ENCODE measurements at places on chromosomes 16 and 17.

DNA sequence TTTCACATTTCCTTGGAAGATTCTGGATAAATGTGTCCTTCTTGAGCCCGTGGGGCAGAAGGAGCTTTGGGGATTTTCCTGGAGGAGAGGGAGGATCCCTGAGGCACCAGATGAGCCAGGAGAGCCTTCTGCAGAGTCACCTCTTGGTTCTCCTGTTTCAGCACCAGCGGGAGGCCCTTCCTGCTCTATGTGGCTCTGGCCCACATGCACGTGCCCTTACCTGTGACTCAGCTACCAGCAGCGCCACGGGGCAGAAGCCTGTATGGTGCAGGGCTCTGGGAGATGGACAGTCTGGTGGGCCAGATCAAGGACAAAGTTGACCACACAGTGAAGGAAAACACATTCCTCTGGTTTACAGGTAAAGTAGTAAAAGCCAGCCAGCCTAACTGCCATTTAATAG lies 77.1 kb downstream of the ARSG start:
- DNase-seq = no peak

DNA sequence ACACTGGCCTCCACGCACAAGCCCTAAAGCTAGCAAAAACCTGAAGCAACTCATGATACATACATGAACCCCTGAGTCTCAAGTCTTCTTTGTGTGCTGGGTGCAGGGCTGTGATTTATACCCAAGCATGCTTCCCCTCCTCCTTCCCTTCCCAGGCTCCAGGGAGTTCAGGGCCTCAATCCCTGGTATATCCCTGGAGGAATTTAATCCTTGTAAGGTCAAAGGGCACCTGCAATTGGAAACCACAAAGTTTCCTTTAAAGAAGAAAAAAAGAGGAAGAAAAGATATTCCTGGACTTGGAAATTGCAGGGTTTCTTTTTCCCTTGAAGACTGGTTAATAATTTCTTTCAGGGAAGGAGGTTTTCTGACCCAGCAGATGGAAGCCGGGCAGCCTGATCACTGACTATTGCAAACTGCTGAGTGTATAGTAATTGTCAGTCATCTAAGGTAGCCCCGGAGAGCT lies 182.3 kb downstream of the AATF start:
- DNase-seq = no peak

- no peak for DNase-seq
Measured at GRCh38 chr16:27582883-27583282, 32.9 kb downstream of the KATNIP start.

DNA sequence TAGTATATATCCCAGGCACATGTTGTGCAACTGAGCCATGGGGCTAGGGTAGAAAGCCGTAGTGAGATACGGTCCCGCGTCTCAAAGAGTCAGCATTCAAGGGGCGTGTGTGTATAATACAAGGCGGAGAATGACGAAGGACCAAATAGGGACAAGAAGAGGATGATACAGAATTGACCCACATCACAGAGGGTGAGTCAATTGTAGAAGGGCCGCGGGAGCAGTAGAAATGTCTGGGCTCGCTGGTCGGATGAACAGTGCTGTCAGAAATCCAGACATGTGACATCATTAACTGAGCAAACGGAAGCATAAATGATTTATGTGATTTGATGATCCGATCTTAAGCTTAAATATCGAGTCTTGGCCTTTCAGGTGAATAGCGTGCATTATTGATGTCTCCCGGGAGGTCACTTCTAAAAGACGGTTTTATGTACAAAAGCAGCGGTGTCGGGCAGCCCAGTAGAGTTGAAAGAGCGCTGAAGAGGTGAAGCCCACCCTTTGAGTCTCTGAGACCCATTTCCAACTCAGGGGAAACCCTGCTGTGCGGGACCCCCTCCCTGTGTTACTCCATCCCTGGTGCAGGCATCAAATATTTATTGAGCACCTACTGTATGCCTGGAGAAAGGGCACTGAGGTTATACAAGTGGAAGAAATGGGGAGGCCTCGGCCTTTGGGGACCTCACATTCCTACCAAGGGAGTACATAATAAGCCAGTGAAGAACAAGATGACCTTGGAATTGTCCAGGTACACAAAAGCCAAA lies 45.1 kb downstream of the ATP2C2 start:
- DNase-seq = no peak

DNA sequence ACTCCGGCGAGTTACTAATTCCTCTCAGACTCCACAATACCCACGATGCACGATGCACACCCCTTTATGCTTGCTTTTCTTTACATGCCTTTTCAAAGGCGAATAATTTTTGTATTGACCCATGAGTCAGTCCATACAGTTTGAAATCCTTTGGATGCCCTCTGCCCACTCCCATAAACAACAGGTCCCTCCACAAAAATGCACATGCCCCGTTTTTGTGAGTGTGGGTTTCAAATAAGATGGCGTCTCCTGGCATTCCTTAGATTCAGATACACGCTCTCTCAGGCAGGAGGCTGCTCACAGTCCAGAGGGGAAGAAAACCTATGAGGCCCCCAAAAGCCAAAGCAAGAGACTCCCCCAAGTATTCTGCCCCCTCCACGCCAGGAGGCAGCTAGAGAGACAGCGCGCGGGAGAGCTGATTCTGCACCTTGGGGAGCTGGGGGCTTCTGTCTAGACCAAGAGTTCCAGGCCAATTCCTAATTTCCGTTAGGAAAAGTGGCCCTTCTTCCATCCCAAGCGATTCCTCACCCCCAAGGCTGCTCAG lies 19.6 kb upstream of the HOXB9 start:
- DNase-seq = no peak

DNA sequence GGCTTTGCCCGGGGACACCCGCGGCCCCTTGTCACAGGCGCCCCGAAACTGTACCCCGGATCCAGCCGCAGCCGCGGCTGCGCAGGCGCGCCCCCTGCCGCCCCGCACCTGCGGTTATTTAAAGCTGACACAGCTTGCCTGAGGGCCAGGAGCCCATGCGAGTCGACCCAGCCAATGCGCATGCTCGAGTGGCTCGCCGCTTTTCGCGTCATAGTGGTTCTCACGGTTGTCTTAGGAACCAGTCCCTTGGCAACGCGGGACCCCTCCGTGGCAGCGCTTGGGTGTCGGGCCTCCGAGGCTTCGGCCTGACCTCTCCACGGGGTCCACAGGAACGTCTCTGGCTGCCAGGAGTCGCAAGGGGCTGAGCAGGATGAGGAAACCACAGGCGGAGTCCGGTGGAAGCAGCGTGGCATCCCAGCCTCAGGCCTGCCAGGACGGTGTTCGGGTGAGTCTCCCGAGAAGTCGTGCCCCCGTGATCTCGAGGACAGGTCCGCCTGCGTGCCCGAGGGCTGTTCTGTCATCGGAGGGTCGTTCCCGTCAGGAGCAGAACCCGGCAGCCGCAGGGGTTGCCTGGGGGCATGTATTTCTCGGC lies 716.9 kb downstream of the KCNJ18 start:
- no peak for DNase-seq

- no peak for DNase-seq
Measured at GRCh38 chr17:34624767-34625383, 45.5 kb downstream of the TMEM132E start.

DNA sequence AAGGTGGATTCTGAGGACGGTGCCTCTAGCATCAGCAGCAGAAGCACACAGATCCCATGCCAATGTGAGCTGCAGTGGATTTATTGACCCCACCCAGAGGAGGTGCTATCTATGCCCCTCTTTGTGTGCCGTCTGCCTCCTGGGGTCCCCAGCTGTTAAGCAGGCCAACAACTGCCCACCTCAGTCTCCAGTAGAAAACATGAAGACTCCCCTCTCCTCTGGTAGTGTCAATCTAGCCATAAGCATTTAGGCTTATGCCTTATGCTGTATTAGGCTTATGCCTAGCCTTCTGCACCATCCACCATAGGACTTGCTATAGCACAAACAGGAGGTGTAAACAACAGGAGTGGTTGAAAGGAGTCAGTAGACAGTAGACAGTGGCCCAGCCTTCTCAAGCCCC lies 417.9 kb upstream of the C16orf82 start:
- DNase-seq = no peak
